ENCODE measurements at places on chromosomes 12 and 14.

- no peak for DNase-seq
Measured at GRCh38 chr12:41264281-41264680, 76.2 kb downstream of the PDZRN4 start.

DNA sequence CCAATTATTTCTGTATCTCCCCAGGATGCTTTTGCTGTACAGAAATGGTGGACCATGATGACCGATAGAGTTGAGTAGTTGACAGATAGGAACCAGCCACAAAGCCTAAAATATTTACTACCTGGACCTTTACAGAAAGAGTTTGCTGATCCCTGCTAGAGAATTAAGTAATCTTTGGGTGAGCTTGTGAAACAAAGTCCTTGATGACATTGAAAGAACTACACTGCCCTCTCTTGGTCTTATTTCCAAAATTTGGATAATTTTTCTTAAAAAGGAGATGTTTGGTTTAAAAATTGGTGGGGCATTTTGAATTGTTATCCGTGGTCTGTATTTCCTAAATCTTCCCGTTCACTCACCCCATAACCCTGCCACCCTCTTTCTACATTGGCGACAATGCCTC lies 13.7 kb upstream of the TCTN1 start:
- peak; percentile 27 for DNase-seq

DNA sequence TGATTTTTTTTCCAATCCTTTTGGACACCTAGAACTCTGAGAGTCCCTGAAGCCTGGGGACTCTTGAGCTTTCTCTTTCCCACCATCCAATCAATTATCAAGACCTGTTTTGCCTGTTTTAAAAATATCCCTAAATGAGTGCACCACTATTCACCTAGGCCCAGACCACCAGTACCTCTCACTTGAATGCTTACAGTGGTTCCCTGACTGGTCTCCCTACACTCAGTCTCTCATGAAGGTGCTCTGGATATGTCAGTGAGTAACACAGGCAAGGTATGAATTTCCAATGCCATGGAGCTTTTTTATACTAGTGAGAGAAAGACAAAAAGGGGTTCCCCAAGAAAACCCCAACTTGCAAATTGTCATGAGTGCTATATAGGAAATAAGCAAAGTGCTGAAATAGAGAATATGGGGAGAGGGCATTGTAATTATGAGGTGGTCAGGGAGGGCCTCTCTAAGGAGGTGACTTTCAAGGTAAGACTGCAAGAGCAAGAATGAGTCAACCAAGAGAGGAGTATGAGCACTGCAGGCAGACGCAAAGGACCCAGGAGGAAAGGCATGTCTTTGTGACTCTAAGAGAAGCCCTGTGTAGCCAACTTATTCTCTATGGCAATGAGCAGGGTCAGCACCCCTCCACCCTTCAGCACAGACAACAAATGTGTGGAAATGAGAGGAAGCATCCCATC lies 85.3 kb upstream of the MBIP start:
- DNase-seq = no peak

DNA sequence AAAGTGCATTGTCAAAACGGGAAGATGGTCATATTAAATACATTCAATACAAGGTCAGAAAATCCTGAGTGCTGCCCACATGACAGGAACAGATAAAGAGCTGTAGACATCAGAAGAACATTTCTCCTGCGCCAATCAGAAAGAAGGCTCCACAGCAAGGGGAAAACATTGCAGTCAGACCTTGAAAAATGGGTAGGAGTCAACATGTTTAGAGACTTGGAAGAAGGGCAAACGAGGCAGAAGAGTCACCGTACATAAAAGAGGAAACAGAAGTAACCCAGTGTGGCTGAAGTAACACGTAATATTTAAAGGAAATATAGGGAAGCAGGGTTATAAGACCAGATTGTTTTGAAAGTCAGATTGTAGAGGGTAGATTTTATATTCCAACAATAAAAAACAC lies 11.9 kb downstream of the SPPL3 start:
- no peak for DNase-seq

DNA sequence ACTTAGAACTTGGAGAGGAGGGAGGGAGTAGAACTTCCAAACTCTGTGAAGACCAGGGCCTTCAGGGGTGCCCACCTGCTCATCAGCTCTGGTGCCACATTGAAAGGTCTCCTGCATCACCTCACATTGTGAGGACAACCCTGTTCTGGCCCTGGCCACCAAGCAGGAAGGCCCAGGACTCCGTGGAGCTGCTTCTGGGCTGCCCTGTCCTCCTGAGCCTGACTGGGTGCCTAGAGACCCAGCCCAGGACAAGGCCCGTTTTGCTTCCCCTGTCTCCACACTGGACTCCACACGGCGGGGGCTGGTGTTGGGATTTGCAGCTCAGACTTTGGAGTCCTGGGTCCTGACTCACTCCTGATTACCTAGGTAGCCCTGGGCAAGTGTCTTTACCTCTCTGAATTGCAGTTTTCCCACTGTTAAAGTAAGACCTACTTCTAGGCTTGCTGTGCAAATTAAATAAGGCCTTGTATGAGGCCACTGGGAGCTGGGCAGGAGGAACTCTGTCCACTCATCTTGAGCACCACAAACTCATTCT lies 12.5 kb upstream of the KRT82 start:
- DNase-seq = no peak

GRCh38 chr12:51388846-51389245 lies 2.4 kb downstream of the GALNT6 start:
- no peak for DNase-seq

Data from GDM1 (cell line).